ENCODE measurements at places on chromosomes 2 and 18.

DNA sequence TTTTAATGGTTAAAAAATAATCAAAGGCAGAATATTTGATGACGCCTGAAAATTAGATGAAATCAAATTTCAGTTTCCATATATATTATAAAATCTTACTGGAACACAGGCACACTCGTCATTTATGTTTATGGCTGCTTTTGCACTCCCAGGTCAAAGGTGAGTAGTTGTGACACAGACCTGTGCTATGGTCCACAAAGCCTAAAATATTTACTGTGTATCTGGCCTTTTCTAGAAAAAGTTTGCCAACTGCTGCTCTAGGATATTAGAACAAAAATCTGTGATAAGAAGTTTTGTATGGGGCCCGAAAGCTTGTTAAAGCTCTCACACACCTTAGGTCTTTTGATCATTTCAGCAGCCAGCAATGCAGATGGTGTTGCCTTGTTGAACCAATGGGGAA is 104.3 kb downstream of the PKP4 start:
- no peak for DNase-seq

- no peak for DNase-seq
Observed at GRCh38 chr2:168165985-168166901, 81.2 kb downstream of the STK39 start.

DNA sequence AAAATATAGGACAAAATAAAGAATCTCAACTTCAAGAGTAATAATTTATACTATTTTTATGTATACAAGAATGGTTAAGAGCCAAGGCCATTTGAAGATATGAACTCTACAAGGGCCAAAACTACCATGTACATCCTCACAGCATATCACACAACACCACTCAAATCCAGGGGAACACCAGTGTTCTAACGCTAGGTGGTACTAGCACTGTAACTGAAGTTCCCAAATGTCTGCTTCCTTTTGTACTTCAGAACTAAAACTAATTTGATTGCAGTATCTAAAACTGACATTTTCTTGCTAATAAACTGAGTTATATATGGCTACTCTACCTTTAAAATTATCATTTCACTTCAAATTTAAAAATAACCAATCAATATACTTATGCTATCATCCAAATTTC is 47.0 kb downstream of the REV1 start:
- no peak for DNase-seq

DNA sequence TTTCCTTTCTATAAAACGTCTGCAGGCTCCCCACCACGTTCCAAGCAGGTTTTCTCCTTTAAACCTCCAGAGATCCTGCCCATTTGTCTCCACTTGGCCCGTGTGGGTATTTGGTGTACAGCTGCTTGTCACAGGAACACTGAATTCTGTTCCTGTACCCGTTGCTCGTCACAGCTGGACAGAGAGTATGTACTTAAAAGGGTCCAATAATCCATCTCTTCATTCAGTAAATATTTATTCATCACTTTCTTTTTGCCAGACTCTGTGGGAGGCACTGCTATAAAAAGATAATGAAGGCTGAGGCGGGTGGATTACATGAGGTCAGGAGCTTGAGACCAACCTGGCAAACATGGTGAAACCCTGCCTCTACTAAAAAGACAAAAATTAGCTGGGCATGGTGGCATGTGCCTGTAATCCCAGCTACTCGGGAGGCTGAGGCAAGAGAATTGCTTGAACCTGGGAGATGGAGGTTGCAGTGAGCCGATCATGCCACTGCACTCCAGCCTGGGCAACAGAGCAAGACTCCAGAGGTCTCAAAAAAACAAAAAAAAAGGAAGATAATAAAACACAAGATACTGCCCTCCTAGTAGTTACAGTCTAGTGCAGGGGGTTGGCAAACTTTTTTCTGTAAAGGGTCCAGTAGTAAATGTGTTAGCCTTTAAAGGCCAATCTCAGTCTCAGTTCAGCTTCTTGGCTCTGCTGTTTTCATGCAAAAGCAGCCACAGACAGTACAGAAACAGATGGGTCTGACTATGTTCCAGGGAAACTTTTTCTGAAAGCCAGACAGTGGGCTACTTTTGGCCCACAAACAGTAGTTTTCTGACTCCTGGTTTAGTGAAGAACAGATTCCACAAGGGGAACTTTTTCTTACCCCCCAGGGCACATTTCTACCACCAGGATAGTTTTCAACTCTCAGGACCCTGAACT is 309.9 kb upstream of the RAB12 start:
- DNase-seq: no peak

- no peak for DNase-seq
Observed at GRCh38 chr2:152420363-152420762, 85.4 kb downstream of the FMNL2 start.

- no peak for DNase-seq
Observed at GRCh38 chr2:14569294-14569693, 63.2 kb upstream of the LRATD1 start.

Data from GM13977 (cell line).